ENCODE measurements at places on chromosomes 12 and 14.

GRCh38 chr14:39025810-39026627 is 77.0 kb downstream of the SEC23A start:
- DNase-seq: no peak

DNA sequence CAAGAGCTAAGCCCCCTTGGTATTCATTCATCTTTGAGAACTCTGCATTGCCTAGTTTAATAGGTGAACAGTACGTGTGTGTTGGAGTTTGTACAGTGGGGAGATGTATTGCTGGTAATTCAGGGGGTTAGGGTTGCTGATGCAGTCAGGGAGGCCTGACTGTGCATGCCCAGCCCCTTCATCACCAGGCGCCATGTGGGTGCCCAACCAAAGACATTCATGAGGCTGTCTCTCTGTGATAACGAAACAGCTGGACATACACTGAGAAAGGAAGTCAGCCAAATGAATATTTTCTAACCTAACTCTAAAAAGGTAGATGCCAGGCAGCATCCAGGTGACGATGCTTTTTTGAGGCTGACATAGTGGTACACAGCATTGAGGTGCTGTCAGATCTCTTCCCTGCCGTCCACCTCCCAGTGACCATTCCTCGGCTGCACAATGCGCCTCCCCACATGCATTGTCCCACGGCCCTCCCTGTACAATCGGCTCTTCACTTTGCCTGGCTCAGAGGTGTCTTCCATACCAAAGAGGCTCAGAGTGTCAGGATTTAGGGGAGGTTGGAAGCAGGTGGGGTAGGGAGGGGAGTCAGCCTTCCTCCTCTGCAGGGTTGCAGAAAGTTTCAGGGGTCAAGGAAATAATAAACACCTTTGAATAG is 19.0 kb downstream of the EML1 start:
- peak; percentile 13 for DNase-seq

DNA sequence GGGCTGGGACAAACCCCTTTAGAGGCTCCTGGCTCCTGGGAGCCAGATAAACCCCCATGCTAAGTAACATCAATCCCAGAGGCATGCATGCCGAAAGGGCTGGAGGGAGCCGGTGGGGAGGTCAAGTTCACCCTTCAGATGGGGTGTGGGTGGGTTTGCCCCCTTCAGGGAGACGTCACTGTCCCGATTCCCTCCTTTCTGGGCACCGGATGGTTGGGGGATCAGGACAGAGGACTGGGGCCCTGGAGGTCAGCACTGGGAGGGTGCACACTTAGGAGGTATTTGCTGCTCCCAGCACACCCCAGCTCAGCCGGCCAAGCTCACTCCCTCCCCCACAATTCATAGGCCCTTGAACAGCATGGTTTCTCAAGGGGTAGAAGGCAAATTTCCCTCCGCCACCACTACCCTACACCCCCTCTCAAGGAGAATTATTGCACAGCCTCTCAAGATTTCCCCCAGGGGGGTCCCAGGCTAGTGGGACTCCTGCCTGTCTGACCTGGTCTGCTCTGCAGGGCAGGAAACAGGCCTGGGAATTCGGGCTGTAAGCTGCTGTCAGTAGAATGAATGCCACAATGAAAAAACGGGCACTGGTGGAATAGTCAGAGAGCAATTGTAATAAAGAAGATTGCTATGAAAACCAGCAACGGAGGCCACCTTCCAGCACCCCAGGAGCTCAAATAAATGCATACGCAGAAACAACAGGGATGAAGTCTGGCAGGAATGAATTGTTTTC is 63.5 kb downstream of the GALNT16 start:
- DNase-seq: no peak

GRCh38 chr14:34098985-34099349 is 148.1 kb upstream of the EGLN3 start:
- no peak for DNase-seq

- DNase-seq: no peak
Measured at GRCh38 chr14:74621556-74621955, 9.5 kb upstream of the LTBP2 start.

DNA sequence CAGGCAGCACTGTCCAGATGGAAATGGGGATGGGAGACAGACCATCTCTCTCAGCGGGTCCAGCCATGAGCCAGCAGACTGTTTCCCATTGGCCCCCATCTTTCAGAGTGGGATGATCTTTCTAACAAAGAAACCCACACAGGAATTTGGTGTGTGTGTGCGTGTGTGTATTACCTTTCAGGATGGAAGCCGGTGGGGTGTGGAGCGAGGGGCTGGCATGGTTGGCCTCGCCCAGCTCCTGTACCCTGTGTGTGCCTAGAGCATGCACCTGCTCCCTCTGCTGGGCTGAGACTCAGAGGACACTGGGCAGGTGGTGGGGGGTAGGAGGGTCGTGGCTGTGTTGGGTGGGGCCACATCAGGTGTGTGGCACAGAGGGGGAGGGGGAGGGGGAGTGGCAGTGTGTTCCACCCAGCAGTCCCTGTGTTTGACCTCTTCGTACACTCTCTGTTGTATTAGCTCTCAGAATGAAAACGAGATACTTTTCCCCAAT is 33.0 kb upstream of the TSPAN9 start:
- no peak for DNase-seq

DNA sequence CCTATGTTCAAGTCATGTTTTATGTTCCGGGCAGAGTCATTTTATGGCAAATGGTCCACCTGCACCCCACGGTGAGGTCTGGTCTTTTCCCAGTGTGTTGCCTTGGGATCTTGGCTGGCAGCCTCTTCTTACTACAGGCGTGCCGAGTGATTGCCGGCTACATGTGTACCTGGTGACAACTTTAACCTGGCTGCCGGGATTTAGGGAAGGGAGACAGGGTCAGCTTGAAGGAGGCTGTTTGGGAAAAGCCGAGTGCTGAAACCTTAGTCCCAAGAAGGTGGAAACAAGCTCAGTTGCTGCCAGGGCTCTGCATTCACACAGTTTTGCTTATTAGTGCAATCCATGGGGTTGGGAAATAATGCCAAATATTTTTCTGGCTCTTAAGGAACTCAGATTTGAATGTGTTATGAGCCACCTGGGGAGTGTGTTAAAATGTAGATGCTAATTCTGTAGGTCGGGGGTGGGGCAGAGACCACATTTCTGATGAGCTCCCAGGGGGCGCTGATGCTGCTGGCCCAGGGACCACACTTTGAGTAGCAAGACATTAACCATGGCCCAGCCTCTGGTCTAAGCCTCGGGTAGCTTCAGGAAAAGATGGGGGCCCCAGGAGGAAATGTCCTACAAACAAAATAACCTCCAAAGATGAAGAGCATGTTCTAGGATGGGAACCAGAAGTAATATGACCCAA is 179.6 kb downstream of the TBX5 start:
- no peak for DNase-seq

- DNase-seq: no peak
Measured at GRCh38 chr12:495466-495865, 35.7 kb downstream of the B4GALNT3 start.

GRCh38 chr12:99605-100004 is 33.0 kb downstream of the IQSEC3 start:
- DNase-seq: no peak
